Activated CD4-positive, alpha-beta T cell treated with anti-CD3 and anti-CD28 coated beads for 36 hours (primary cell): ENCODE measurements at places on chromosomes 6 and 20.

DNA sequence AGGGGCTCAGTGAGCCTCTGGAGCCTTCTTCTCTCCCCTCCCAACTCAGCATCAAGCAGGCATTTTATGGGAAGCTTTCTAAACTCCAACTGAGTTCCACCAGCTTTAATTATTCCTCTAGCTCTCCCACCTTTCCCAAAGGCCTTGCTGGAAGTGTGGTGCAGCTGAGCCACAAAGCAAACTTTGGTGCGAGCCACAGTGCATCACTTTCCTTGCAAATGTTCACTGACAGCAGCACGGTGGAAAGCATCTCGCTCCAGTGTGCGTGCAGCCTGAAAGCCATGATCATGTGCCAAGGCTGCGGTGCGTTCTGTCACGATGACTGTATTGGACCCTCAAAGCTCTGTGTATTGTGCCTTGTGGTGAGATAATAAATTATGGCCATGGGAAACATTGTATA, 78.8 kb downstream of the ASXL1 start:
- peak; percentile 3 for DNase-seq

- DNase-seq: peak; percentile 70
Measured at GRCh38 chr6:149026530-149026942, 279.7 kb downstream of the UST start.

DNA sequence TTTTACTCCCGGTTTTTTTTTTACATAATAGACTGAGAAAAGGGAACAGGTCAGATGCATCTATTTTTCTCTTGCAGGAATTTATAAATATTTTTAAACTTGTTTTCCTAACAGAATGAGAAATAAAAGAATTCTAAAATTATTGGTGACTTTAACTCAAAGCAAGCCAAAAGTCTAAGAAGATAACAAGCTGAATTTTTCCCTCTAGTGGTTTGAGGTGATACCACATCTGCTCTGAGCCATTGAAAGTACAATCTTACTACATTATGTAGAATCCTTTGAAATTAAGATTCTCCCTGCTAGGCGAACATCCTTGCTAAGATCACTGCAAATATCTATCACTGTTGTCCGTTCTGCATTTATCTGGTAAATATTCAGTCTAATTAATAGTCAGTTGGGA, 10.7 kb upstream of the STMND1 start:
- DNase-seq: no peak

DNA sequence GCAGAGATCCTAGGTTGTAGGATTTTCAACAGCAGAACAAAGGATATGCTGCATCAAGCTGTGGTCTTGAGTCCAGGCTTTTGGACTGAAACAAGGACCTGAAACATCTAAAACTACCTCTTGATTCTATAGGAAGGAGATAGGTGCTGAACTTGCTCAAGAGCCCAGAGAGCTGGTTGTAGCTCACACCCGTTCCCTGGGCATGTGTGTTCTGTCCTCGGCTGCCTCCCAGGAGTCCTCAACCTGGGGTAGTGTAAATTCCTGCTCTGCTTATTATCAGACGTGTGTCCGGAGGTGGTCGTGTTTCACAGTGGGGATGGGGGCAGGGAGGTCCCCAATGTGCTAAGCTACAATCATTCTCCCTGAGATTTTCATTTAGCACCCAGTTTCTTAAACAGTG, 4.8 kb downstream of the NOP56 start:
- no peak for DNase-seq

DNA sequence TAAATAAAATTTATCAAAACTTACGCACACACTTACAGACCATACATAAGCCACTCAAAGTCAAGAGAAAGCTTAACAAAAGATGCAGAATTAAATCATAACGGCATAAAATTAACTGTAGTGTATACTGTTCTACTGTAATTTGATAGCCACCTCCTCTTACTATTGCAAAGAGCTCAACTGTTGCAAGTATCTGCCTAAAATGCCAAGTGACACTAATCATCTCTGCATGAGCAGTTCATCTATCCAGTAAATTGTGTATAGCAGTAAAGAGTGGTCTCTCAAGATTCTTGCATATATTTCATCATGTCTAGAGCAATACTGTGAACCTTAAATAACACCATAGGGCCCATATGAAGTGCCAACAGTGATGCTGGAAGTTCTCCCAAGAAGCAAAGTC, 12.3 kb downstream of the OR2H2 start:
- DNase-seq: no peak

- DNase-seq: no peak
Measured at GRCh38 chr6:168815229-168815628, 374.2 kb downstream of the SMOC2 start.
